Hepatic stellate cell (primary cell): ENCODE measurements at places on chromosomes 3 and 15.
A peak's percentile ranks its signal among the peaks of the same experiment; 100 is the strongest.

DNA sequence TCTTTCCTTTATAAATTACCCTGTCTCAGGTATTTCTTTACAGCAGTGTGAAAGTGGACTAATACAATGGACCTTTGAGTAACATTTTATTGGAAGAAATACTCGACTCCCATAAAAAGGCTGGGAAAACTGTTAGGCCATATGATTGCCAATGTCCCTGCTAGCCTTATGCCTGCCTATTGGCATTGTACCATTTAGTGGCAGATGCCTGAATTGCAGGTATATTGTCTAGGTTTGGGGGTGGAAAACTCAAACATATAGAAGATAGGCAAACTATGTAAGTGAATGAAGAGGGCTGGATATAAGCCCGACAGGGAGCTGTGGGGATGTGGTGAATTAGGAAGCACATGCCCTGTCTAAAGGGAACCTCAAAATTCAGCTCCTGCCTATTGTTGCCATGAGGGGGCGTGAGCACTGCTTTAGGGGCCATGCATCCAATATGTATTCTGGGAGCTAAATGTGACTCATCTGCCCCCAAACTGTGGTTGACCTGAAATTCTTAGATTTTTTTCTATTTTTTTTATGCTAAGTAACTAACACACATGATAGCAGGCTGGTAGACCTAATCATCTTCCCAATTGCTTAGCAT, 65.2 kb upstream of the TRA2B start:
- DNase-seq: no peak

GRCh38 chr15:56165234-56165633, 78.4 kb downstream of the RFX7 start:
- DNase-seq: no peak

- no peak for DNase-seq
These were observed 82.0 kb upstream of the WNT5A start for GRCh38 chr3:55569033-55569599.

DNA sequence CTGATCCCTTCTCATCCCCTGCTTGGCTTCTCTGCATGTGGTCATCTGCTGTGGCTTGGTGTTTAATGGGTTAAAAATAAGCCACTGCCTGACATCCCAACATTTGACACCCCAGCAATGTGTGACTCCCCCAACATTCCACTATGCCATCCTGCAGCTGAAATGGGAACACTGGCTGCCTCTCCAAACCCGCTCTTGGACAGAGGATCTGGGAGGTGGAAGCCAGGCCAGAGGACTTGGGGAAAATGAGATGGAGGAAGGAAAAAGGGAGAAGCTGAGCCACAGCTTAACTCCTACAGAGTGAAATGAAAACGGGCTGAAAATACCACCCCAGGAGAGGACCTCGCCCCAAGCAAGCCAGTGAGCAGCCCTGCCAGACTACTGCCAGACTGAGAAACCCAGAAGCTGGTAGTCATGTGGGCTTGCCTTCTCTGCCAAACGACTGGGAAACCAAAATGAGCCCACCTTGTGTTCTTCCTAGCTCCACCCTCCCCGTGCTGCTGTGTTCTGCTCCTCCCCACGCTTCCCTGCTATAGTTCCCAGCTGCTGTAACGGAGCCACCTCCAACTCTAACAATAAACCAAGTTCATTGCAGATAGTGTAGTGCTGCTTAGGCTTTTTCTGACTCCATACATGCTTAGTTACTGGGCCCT, 13.7 kb downstream of the MAP1A start:
- no peak for DNase-seq

- no peak for DNase-seq
These were observed 101.7 kb downstream of the PPP2R3A start for GRCh38 chr3:136067211-136067610.

- DNase-seq: no peak
These were observed 229.2 kb upstream of the ZPLD1 start for GRCh38 chr3:102205647-102206046.

- DNase-seq: peak; percentile 74
These were observed 125.7 kb downstream of the EEFSEC start for GRCh38 chr3:128278761-128279600.
